ENCODE measurements at places on chromosomes 2 and 18.

DNA sequence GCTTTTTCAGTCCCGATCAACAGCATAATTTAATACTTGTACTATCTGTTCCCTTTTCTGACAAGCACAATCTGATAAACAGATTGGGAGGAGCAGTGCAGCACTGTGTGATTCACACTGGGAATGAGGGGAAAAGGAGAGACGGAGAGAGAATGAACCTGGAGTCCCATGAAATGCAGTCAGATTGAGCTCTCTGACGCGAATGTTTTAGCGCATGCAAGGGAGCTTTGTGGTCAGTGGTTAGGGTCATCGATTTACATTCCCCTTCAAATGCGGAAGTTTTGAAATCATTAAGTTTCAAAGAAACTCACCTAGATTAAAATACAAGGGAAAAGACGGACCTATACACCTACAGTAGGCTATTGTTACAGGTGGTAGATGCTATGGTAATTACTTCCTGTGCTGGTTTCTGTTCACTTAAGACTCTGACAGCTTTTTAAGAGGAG lies 99.6 kb downstream of the KCTD1 start:
- no peak for DNase-seq

GRCh38 chr18:7737550-7737949 lies 170.4 kb downstream of the PTPRM start:
- no peak for DNase-seq

DNA sequence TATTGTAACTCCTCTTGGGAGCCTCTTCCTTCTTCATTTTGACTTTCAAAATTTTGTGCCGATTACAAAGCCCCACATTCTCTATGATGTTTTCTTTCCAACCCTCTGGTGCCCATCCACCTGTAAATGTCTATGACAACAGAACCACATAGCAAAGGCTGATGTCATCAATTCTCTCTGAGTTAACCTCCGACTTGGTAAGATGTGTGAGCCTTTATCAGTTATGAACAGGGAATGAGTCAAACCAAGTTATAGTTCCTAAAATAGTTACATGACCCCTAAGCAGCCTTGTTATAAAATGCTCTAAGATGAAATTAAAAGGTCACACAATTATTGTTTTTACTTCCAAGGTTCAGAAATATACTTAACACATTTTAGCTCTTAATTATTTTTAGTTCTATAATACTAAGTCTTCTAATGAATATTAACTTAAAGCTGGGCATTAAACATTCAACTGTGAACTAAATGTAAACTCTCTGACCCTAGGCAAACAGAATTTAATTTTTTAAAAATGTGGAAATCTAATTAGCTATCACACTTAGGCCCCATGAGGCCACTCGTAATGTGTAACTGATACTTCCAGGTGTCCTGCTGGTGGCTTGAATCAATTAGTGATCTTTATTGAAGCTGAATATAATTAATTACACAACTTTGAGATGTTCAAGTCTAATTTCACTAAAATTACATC lies 102.3 kb upstream of the CYRIA start:
- DNase-seq, result no peak

- DNase-seq, result no peak
These were observed 15.0 kb downstream of the IMPA2 start for GRCh38 chr18:11996190-11996754.

DNA sequence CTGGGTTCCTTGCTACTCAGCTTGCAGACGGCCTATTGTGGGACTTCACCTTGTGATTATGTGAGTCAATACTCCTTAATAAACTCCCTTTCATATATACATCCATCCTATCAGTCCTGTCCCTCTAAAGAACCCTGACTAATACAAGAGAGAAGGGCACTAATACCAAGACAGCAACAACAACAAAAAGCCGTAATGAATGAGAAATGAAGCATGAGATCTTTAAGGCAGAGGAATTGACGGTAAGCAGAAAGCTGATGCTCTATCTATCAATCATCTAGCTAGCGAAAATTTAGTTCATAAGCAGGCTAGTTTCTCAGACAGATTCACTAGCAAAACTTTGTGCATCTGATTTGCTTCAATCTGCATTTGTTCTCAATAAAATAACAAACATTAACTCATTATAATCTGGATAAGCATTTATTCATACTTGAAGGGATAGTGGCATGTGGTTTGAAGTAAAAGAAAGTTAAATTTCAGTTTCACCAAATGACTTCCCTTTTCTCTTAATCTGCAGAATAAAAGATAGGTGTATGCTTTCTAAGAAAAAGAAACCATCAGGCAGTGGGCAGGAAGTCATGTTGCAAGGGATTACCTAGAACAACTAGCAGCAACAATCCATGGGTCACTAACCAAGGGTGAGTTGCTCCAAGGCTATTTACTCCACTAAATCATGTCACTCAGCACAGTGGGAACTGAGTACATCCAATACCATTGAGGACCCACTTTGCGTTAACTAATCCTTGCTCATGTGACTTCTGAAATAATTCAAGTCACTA lies 376.5 kb downstream of the TMEM182 start:
- no peak for DNase-seq

GRCh38 chr18:6874315-6874714 lies 144.8 kb downstream of the ARHGAP28 start:
- no peak for DNase-seq

- DNase-seq, result no peak
These were observed 32.4 kb upstream of the CCDC150 start for GRCh38 chr2:196607073-196607472.

DNA sequence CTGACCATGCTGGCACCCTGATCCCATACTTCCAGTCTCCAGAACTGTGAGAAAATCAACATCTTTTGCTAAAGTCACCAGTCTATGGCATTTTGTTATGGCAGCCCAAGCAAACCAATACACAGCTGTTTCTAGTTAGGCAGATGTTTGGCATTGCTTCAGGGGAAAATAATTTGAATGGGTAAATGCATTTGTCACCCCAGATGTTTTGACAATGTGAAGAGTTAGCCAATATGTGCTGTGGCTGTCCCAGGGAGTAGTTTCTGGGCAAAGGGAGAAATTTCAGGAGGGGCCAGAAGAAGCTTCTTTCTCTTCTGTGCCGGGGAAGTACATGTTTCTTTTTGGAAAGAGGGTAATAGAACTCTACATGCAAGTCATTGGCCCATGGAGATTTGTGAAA lies 619.0 kb downstream of the SLC4A3 start:
- no peak for DNase-seq

- DNase-seq, result no peak
These were observed 142.0 kb upstream of the SPOPL start for GRCh38 chr2:138359532-138359931.

- no peak for DNase-seq
These were observed 70.7 kb downstream of the RBM43 start for GRCh38 chr2:151191001-151191400.

DNA sequence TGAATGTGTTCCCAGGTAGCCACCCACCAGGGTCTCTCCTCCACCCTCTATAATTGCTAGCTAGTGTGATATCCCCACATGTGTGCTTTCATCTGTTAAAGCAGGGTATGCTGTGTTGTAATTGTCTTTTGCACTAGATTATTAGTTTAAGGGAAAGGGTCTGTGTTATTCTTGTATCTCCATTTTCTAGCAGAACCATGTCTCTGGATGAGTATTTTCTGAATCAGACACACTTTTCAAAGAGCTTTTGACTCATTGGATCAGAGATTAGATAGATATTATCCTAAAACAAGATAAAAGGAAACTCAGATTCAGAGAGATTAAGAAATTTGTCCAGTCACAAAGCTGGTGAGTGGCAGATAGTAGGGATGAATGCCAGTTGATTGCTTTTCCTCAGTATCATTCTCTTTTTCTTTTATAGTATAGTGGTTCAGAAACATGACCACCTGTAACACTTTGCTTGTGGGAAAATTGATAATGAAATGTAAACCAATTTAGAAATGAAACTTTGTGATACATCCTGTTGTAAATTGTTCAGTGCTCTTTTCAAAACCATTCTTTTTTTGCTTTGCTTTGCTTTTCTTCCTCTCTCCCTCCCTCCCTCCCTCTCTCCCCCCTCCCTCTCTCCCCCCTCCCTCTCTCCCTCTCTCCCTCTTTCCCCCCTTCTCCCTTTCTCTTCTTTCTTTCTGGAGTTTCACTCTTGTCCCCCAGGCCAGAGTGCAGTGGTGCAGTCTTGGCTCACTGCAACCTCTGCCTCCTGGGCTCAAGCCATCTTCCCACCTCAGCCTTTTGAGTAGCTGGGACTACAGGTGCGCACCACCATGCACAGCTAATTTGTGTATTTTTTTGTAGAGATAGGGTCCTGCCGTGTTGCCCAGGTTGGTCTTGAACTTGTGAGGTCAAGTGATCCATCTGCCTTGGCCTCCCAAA lies 7.4 kb downstream of the MIB1 start:
- no peak for DNase-seq

DNA sequence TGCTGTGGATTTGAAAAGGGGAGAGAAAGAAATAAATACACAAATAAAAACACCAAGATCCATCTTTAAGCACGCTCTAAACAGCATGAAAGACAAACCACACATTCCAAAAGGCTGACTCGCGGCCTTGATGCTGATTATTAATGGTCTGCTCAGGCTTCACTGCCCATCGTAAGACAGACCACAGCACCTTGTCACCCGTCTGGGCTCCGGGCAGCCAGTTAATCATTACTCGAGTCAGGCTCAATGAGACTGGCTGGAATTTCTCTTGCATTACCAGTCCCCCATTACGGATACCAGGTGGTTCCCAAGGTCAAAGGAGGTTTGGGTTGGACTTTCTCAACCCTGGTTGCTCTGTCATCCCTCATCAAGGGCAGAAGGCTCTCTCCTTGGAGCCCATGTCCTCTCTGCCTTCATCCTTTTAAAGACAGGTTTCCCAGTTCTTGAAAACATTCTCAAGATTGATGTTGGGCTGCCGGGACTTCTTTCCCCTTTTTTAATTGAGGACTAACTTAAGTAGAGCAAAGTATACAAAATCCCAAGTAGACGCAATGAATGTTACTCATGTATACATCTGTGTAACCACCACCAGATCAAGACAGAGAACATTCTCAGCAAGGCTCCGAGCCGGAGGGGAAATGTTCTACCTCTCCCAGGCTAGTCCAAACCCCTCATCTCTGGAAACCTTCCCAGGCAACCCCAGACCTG lies 8.1 kb downstream of the SMAD7 start:
- DNase-seq, result no peak

DNA sequence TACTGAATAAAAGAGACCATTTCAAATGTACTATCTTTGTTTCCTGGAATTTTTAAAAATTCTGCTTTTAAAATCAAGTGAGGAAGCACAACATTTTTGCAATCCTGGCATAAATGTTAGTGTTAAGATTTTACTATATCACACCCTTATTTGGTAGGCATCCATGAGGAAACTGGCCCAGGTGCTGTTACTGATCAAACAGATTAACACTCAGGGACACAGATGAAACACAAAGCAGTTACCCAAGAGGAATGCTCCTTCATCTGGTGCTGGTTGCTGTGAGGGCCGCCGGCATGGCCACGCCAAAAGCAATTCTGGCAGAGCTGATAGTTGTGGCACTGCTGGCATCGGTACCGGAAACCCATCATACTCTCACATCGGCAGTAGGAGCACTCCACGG lies 96.8 kb downstream of the DTNB start:
- no peak for DNase-seq

GRCh38 chr18:76499637-76500340 lies 4.7 kb upstream of the ZNF516 start:
- DNase-seq, result no peak

- DNase-seq, result no peak
These were observed 84.6 kb downstream of the LRATD1 start for GRCh38 chr2:14717131-14717530.

DNA sequence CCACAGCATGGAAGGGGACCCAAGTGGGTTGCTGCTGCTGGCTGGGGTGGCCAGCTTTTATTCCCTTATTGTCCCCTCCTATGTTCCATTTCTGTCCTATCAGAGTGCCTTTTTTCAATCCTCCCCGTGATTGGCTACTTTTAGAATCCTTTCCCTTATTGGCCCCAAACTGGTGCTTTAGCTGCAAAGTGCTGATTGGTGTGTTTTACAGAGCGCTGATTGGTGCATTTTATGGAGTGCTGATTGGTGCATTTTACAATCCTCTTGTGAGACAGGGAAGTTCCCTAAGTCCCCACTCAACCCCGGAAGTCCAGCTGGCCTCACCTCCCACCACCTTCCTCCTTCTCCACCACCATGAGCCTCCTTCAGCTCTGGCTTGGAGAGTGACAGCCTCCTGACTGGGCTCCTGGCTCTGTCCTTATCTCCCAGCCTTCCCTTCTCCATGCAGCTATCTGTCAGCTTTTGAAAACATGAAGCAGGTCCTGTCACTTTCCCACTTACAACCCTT lies 20.7 kb upstream of the PLB1 start:
- DNase-seq, result no peak

DNA sequence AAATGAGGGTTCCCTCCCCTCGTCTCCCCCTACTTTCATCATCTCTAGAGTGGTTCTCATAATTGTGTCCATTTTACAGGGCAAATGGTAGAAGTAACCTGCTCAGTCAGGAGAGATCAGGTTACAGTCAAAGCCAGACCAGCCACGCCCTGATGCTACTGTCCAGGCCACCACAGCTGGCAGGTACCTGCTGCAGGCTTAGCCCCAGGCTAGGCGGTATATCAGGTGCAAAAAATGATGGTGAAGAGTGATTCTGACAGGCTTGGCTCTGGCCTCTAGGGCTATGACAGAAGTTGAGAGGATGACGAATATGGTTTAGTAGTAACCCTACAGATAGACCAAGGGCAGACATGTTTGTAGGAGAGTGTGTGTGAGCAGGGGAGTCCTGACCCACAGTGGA lies 67.1 kb downstream of the HAUS1 start:
- DNase-seq, result no peak
